ENCODE measurements at places on chromosomes 11 and 22.

GRCh38 chr11:3914805-3915204 is 59.3 kb downstream of the STIM1 start:
- no peak for DNase-seq

DNA sequence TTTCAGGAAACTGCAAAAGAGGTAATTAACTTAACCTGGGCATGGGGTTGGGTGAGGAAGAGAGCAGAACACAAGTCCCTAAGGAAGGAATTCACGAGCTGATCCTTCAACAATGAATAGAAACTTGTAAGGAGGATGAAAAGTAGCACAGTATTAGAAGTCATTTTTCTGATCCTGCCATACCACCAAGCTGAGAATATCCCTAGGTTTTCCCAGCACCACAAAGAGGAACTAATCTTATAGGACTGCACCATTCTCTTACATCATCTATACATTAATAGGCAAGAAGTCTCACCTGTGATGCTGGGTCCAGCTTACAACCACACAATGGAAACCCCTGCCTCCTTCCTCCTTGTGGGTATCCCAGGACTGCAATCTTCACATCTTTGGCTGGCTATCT is at the start of gene OR52I1:
Gene OR52I1, plus strand, starts transcription at position 301 of the 400 bp plus-strand sequence. Its CDS starts 0 bp downstream, at position 301.
- DNase-seq, result no peak

GRCh38 chr11:128506356-128506755 is 81.0 kb downstream of the ETS1 start:
- no peak for DNase-seq

GRCh38 chr22:29842740-29843139 is 4.7 kb upstream of the ASCC2 start:
- peak; percentile 8 for DNase-seq

GRCh38 chr11:69647390-69647748 is 6.4 kb downstream of the CCND1 start:
- no peak for DNase-seq

DNA sequence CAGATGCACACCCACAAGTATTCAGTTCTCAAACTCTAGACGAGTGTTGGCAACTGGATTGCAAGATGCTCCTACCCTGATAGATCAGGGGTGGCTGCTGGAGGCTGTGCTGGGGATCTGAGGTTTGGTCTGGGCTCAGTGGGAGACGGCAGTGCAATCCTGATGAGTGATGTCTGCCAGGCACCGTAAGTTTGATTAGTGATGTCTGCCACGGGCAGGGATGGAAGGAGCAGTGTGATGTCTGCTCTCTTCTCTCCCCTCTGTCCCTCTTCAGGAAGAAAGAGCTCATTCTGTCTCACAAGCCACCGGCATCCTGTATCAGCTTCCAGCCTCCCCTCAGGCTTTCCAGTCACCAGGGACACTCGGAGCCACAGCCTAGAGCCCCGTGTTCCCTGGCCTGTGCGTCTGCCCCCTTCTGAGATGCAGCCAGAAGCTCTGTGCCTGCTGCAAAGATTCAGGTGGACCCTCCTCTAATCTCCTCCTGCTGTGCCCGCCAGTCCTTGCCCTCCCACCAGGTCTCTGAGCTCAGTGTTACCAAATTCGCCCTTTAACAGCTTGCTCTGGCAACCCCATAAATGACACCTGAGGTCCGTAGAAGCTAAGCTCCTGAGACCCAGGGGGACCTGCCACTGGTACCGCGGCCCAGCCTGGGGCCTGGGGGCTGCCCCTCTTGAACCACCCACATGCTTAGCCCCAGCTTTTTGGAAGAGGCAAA is 19.9 kb downstream of the TP53I11 start:
- no peak for DNase-seq

- DNase-seq, result peak; percentile 42
Observed at GRCh38 chr22:16949561-16949960, 58.5 kb downstream of the GAB4 start.

- peak; percentile 7 for DNase-seq
Observed at GRCh38 chr11:120652705-120653335, 141.3 kb downstream of the GRIK4 start.
